Fibroblast of gingiva (primary cell): ENCODE measurements at places on chromosomes 6 and 20.
A peak's percentile ranks its signal among the peaks of the same experiment; 100 is the strongest.

- DNase-seq, result no peak
These were observed 1.9 kb downstream of the GRM4 start for GRCh38 chr6:34143884-34144580.

DNA sequence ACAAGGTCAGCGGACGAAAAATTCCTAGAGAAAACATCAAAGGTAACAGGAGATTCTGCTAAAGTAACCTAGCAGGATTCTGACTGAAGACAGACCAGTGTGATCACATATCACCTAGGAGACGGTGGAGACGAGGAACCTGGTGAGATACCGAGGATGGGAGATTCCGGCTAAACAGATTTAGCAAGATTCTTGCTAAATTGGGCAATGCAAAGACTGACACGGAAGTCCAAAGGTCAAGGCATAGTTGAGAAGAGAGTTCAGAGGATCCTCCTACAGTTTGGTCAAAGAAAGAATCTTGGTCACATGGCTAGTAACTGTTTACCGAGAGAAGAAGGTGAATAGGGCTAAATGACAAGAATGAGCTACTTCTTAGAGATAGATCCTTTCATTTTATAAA lies 61.1 kb downstream of the TMEM170B start:
- DNase-seq, result no peak

DNA sequence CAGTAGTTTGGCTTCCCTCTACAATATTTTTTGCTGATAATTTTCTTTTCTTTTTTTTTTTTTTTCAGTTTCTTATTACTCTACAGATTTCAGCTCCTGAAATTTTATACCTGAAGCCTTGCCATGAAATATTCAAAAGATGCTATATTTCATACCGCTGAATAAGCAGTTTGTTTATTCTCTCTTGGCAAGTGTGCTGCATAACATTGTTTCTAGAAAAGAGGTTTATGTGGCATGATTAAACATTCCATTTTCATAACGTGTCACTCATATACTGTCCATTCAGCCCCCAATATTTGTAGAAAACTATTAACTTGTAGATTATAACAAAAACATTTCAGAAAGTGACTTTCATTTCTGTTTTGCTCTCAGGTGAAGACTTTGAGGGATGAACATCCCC lies 174.4 kb upstream of the NOX3 start:
- peak; percentile 5 for DNase-seq

- DNase-seq, result peak; percentile 38
These were observed 38.0 kb downstream of the ELOVL2 start for GRCh38 chr6:11006061-11006460.

DNA sequence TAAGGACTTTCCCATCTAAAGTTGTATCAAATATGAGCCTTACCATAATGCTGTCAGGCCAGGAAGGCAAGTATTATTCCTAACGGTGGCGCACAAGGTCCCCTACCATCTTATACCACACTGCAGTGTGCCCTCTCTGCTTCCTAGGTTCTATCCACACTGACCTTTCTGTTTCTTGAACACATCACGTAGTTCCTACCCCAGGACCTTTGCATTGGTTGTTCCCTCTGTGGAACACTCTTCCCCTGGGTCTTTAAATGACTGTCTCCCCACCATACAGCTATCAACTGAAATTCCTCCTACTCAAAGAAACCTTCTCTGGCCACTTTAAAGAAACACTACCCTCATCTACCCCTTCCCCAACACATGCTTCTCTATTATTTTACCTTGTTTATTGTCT lies 104.5 kb upstream of the SPACA1 start:
- no peak for DNase-seq

- no peak for DNase-seq
These were observed 248.3 kb downstream of the ARID1B start for GRCh38 chr6:157025437-157025836.
